Mesendoderm (in vitro differentiated cells): ENCODE measurements at places on chromosomes 6 and 20.
A peak's percentile ranks its signal among the peaks of the same experiment; 100 is the strongest.

- H3K4me3 ChIP-seq, result no peak overlapping the region
- DNase-seq, result no peak
- no peak overlapping the region for H3K27ac ChIP-seq
- no peaks in the 10 kb centered on the region for H3K36me3 ChIP-seq
- no peaks in the 10 kb centered on the region for H3K4me1 ChIP-seq
Observed at GRCh38 chr6:149337320-149337719, 19.8 kb downstream of the TAB2 start.

DNA sequence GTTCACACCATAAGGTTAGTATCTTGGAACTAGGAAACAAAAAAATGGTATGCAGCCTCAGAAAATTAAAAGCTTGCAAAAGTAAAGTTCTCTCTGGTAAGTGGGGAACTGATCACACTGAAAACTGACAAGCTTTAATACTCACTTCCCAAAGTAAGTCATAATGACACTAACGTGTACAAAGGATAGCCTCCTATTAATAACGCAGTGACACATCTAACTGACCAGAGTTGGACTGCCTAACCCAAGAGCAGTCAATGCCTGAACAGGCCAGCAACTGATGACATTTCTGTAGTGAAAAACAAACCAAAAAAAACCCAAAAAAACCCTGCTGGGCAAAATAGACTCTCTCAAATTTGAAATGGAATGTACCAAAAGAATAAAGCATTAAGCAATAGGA is 30.7 kb downstream of the CHD6 start:
- H3K27ac ChIP-seq, result no peak overlapping the region
- H3K4me3 ChIP-seq, result no peak overlapping the region
- no peak for DNase-seq
- no peaks in the 10 kb centered on the region for H3K27me3 ChIP-seq

- H3K27me3 ChIP-seq, result no peaks in the 10 kb centered on the region
- no peak overlapping the region for H3K27ac ChIP-seq
- no peaks in the 10 kb centered on the region for H3K36me3 ChIP-seq
- no peak for DNase-seq
- no peaks in the 10 kb centered on the region for H3K4me1 ChIP-seq
- no peak overlapping the region for H3K4me3 ChIP-seq
Observed at GRCh38 chr6:35754452-35755277, 17.8 kb downstream of the ARMC12 start.

GRCh38 chr20:31617432-31618104 is 12.5 kb downstream of the ID1 start:
- H3K27ac ChIP-seq, result no peak overlapping the region
- DNase-seq, result no peak
- no peak overlapping the region for H3K4me3 ChIP-seq
- no peaks in the 10 kb centered on the region for H3K27me3 ChIP-seq
- H3K36me3 ChIP-seq, result no peaks in the 10 kb centered on the region

GRCh38 chr6:156852147-156852857 is 75.1 kb downstream of the ARID1B start:
- no peak overlapping the region for H3K4me3 ChIP-seq
- no peak overlapping the region for H3K27ac ChIP-seq
- H3K36me3 ChIP-seq, result no peaks in the 10 kb centered on the region

- H3K27ac ChIP-seq, result no peak overlapping the region
- no peaks in the 10 kb centered on the region for H3K36me3 ChIP-seq
- no peak overlapping the region for H3K4me3 ChIP-seq
- no peak for DNase-seq
- H3K4me1 ChIP-seq, result no peaks in the 10 kb centered on the region
Observed at GRCh38 chr6:82646231-82646615, 282.6 kb downstream of the TPBG start.

GRCh38 chr20:48128436-48128835 is 343.2 kb upstream of the SULF2 start:
- H3K36me3 ChIP-seq, result no peaks in the 10 kb centered on the region
- H3K27ac ChIP-seq, result no peak overlapping the region
- H3K4me1 ChIP-seq, result no peaks in the 10 kb centered on the region

DNA sequence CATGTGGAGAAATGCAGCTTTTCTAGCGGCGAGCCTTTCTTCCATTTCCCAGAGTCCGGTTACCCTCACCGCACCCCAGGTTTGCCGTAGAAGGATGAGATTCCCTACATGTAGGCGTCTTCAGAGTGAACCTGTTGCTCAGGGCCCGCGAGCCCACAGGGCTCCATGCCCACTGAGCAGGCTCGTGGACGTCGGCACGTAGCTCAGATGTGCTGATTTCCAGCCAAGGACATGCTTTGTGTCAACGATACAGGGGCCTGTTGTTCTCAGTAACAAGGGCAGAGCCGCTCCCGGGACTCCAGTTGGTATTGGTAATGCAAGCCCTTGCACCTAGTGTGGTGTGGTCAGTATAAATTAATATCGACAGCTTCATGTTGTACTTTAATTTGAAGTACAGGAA is 159.6 kb downstream of the MTHFD1L start:
- H3K4me3 ChIP-seq, result no peak overlapping the region
- DNase-seq, result no peak

- DNase-seq, result no peak
- no peak overlapping the region for H3K27ac ChIP-seq
- no peak overlapping the region for H3K4me3 ChIP-seq
- H3K4me1 ChIP-seq, result no peaks in the 10 kb centered on the region
- H3K27me3 ChIP-seq, result no peaks in the 10 kb centered on the region
Observed at GRCh38 chr20:18543932-18544331, 23.3 kb upstream of the SMIM26 start.

- DNase-seq, result peak; percentile 68
- H3K27me3 ChIP-seq, result no peaks in the 10 kb centered on the region
- no peaks in the 10 kb centered on the region for H3K36me3 ChIP-seq
- H3K4me3 ChIP-seq, result no peak overlapping the region
- no peak overlapping the region for H3K27ac ChIP-seq
- H3K4me1 ChIP-seq, result no peaks in the 10 kb centered on the region
Observed at GRCh38 chr6:82270881-82271635, 23.5 kb upstream of the IBTK start.

DNA sequence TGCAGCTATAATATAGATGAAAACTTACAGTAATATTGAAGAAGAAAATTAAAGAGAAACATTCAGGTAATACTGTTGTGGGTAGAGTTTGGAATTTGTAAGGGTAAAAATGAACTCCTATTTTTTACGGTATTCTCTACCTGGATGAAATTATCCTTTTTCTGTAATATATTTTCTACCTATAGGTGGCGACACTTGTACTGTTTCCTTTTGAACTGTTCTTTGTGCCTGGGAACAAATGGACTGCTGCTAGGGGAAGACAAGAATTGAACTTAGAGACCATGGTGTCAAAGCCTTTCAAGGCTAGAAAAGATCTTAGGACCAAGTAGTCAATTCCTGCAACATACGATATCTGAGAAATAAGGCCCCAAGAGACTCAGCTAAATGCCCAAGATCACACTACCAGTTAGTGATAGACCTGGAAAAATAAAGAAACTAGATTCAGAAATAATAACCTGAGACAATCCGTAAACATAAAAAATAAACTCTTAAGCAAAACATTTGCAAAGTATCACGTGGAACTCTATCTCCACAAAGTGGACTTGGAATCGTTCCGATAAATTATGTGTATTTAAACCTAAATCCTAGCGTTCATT is 383.8 kb downstream of the TFAP2A start:
- H3K36me3 ChIP-seq, result no peaks in the 10 kb centered on the region
- H3K4me1 ChIP-seq, result peaks cover 2% of the 10 kb centered on the region
- H3K4me3 ChIP-seq, result no peak overlapping the region
